ENCODE measurements at places on chromosomes 6 and 20.

DNA sequence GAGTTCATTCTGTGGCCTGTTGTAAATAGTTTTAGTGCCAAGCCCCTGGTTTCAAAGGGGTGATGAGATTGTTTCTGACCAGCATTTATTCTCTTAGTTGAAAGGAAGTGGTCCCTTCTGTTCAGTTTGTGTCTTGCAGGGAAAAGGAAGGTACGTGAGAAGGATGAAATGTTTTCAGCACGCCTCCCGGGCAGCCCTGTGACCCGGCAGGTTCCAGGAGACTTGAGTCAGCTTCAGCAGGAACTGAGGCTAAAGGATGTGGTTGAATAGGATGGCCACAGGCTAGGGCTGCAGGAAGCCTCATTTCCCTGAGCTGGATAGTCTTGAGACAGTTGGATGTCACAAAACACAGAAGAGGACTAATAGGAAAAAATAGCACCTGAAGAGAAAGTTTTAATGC is 132.4 kb upstream of the SYNDIG1 start:
- peak; percentile 74 for DNase-seq

GRCh38 chr6:153334121-153334520 is 203.0 kb upstream of the RGS17 start:
- DNase-seq = no peak

DNA sequence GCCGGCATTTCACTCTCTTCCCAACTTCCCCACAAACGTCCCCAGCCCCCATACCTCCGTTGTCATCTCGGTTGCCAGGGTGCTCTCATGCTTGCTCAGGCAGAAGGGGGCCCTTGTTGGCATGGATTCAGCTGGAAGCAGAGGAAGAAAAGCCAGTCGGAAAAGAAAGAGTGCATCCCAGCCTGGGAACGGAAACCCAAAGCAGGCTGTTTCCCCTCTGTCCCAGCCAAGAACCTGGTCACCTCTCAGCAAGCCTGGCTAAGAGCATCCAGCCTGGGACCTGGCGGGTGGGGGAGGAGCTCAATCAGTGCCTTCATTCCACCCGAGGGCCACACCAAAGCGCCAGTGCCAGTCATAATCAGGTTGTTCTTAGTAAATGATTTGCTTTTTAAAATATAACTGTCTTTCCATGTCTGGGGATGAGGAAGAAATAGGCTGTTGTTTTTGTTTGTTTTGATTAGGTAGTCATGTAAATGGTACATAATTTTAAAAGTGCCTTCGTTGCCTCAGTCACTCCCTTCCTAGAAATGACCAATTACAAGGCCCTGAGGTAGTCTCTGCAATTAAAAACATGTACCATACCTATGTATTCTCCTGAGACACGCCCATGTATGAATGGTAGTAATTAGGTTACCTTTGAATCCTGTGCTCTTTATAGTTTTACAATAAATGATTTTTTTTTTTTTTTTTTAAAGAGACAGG is 21.1 kb downstream of the CHMP4B start:
- DNase-seq = peak; percentile 45

DNA sequence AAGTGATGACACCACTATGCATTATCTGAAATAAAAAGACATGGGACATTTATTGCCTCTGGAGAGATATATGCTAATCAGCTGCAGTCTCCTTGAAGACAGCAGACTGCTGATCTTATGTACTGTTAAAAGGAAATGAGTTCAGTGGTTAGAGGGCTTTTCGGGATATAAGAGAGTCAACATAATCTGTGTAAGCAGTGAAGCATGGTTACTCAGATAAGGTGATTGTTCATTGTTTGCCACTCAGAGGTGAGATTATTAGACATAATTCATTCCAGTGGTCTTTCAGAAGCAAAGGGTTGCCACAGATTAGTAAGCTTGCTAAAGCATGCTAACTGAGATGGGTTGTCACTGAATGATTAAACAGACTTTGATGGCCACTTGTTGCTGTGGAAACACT is 1450.7 kb upstream of the ADGRB3 start:
- no peak for DNase-seq

- no peak for DNase-seq
Observed at GRCh38 chr6:10976571-10976970, 67.5 kb downstream of the ELOVL2 start.

DNA sequence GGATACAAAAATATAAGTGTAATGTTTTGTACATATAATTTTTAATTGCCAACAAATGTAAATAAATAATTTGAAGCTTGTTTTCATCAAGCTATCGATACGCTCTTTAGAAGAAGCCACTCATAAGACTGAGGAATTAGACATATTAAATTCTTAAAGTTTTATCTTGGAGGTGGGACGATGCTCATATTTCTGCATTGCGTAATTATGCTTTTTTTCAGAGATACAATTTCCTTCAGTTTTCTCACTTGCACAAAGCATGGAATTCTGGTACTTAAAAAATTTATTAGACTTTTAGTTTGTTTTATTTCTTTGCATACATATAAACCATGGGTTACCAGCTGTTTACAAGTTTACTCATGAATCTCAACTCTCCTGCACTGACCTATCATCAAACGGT is 980.0 kb downstream of the EYS start:
- DNase-seq = no peak

DNA sequence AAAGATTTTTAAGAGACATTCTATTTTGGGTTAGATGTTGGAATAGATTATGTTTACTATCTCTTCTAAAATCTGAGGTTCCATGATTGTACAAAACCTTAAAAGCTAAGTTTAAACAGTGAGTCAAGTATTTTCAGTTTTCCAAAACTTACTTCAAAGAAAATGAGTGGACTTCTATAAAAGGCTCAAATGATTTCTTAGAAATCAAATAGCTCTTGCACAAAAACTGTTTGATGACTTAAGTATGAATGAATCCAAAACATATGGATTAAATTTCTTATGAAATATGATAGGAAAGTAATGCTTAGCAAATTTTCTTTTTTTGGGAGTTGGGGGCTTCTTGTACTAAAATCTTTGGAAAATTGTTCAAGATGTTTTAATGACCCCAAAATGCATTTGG is 837.3 kb upstream of the SLC35B3 start:
- no peak for DNase-seq

DNA sequence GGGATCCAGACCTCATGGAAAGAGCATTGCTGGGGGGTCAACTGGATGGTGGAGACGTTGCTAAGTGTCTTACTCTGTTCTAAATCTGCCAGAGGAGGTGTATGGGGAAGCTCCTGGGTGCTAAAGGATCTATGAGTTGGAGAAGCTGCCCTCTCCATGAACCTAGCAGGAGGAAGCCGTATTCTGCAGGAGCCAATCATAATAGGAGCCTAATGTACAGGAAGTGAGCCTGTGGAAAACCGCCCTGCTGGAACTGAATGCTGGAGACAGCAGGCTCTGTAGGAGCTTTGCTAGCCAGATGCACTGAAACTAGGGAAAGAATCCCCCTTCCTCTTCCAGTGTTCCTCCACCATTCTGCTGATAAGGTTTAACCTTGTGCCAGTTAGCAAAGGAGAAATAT is 10.9 kb downstream of the CASP8AP2 start:
- peak; percentile 52 for DNase-seq

DNA sequence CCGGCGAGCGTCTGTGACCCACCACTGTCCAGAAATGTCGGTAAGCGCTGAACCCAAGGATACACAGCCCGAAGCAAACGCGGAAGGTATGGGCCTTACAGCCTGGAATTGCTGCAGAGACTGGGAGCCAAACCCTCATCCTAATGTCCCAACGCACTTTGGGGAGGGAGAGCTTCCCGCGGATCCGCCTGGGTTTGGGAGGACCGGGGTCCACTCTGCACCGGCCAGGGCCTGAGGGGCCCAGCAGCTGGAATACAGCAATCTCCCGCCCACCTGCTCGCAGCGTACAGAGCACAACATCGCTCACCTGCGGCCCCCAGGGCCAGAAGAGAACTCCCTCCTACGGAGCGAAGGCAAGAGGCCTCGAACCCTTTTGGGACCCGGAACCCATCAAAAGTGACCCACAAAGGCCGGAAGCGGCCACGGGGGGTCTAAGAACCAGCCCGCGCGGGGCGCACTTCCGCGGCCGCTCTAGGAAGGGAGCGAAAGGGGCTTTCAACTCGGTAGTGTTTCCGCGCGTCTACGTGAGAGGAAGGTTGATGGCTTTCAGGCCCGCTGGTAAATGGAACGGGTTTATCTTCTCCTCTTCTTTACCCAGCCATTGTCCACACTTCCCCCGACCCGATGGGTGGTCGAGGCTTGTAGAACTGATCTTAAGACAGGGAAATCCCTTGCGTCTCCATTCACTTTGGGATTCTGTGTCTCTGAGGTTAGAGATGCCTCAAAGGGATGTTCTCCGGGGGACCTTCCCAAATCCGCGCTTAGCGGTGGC is at the start of gene ZSCAN12:
ZSCAN12 (minus strand) TSS at position 398 of the 772 bp plus-strand sequence. CDS start 1,342 bp downstream, outside the sequence.
- peak; percentile 89 for DNase-seq

GRCh38 chr20:17634661-17635331 is 47.2 kb downstream of the RRBP1 start:
- DNase-seq = no peak

GRCh38 chr20:24762791-24763350 is 186.2 kb upstream of the CST7 start:
- no peak for DNase-seq

GRCh38 chr6:39688494-39688893 is 36.7 kb downstream of the KIF6 start:
- peak; percentile 94 for DNase-seq

DNA sequence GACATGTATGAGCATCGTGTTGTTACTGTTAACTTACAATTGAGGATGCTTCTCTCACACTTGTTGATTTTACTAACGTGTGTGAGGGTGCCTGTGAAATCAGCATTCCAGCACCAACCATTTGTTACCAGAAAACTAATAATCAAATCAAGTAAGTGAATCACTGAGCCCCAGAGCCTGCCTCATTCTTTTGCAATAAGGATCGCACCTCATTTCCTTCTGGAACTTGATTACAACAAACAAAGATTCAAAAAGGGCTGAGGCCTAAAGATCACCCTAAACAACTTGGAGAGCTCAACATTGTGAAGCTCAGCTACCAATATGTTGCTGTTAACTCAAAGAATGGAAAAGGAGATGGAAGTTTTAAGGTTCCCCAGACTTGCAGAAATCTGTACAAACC is 274.7 kb downstream of the TFAP2A start:
- DNase-seq = no peak

DNA sequence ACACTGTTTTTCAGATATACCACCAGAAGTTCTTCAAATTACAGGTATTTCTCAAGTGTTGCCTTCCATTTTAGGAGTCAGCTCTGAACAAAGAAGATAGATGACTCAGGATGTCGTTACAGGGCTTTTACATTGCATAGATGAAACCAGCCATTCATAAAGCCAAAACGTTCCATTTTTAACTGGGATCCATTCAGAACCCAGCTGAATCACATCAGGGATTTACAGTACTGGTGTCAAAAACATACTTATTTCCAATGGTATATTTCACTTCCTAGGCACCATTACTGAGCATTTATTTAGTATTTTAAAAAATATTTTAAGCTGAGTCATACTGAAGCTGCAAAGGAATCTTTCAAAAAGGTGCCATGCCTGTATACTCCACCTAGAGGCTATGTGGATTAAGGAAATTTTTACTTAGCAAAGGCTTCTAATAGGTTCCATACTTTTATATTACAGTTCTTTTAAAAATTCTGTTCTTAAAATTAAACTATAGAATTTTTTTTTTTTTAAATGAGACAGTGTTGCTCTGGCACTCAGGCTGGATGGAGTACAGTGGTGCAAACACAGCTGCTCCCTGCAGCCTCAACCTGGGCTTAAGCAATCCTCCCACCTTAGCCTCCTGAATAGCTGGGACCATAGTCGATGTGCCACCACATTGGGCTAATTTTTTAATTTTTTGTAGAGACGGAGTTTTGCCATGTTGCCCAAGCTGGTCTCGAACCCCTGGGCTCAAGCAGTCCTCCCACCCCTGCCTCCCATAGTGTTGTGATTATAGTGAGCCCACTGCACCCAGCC is 2.6 kb downstream of the ASF1A start:
- DNase-seq = peak; percentile 51

DNA sequence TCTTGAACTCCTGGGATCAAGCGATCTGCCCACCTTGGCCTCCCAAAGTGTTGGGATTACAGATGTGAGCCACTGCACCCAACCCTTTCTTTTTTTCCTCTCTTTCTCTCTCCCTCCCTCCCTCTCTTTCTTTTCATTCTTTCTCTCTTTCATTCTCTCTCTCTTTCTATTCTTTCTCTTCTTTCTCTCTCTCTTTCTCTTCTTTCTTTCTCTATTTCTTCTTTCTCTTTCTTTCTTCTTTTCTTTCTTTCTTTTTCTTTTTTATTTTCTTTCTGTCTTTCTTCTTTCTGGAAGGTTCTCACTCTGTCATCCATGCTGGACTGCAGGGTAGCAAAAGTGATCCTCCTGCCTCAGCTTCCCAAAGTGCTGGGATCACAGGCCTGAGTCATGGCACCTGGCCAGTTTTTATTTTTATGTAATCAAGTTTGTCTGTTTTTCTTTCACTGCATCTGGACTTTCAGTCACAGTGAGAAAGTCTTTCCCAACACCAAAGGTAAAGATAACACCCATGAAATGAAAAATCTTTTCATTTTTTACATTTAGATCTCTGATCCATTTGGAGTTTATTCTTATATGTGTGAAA is 20.2 kb upstream of the BCLAF1 start:
- no peak for DNase-seq

- peak; percentile 55 for DNase-seq
Observed at GRCh38 chr6:161919691-161920090, 645.8 kb upstream of the AGPAT4 start.

- peak; percentile 82 for DNase-seq
Observed at GRCh38 chr20:45044084-45044573, 56.8 kb downstream of the KCNS1 start.
